ENCODE measurements at places on chromosomes 2 and 18. TPM values are rescaled to one million over a fixed set of nuclear protein-coding genes. Genes with fewer than 3 reads are reported as not detected.

DNA sequence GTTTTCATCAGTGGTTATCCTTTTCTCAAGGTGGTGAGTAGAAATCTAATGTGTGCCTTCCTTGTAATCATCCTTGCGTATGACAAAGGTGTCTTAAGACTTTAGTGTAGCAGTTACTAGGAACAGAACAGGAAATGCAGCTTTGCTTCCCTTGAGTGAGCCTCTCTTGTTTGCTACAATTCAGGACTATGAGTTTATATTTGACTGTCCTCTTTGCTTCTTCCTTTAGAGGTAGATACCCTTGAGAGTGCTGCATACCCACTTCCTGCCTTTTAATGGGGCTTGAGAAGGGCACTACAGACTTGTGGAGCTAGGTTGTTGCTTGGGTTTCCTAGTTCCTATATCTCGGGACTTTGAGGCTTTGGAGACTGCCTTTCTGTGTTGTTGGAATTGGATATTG lies 3.8 kb downstream of the KCNJ13 start:
- no peak for DNase-seq

DNA sequence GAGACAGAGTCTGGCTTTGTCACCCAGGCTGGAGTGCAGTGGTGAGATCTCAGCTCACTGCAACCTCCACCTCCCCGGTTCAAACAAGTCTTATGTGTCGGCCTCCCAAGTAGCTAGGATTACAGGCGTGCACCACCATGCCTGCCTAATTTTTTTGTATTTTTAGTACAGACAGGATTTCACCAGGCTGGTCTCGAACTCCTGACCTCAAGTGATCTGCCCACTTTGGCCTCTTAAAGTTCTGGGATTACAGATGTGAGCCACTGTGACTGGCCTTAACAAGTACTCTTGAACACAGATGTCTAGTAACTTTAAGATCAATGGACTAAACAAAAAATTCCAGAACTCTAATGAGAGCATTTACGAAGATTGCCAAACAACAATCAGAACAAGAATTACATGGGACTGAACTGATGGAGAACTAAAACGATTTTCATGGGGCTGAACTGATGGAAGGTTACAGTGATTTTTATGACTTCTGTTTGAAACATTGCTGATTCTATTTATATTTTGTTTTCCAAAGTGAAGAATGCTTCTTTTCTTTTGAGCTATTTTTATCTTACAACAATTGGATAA lies 46.5 kb upstream of the ST3GAL5 start:
- DNase-seq, result no peak

DNA sequence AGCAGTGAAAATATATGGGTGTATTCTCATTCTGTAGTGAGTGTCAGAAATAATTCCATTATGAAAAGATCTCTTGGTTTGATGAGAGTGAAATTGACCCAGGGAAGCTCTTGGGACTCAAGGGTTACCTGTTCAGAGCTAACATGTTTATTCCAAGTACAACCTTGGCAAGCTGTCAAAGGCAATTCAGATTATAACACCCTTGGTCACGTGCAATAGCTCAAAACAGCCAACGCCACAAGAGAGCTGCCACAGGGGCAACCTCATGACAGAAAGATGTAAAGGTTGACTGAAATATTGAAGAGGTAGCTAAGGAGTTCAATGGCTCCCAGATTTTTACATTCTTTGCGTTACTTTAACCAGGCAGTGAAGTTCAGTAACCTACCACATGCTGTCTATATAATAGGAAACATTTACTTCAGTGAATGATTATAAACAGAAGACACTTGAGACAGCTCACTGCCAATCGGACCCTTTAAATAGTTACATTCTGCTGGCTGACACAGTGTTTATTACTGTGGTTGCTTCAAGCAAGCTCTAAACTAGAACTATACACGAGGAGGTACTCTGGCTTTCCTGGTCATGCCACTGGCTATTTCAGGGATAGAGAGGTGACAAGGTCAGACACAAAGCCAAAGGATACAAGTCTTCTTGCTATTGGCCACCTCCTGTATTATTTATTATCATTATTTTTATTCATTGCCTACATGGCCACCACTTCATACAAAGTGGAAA lies 187.3 kb downstream of the PID1 start:
- DNase-seq, result no peak

The IGFBP2 gene
- 56.6 TPM for total RNA-seq

The HRH4 gene
- not detected for total RNA-seq

The IL18R1 gene
- not detected for total RNA-seq

Data from A172 (cell line).